ENCODE measurements at places on chromosomes 12 and 14.

DNA sequence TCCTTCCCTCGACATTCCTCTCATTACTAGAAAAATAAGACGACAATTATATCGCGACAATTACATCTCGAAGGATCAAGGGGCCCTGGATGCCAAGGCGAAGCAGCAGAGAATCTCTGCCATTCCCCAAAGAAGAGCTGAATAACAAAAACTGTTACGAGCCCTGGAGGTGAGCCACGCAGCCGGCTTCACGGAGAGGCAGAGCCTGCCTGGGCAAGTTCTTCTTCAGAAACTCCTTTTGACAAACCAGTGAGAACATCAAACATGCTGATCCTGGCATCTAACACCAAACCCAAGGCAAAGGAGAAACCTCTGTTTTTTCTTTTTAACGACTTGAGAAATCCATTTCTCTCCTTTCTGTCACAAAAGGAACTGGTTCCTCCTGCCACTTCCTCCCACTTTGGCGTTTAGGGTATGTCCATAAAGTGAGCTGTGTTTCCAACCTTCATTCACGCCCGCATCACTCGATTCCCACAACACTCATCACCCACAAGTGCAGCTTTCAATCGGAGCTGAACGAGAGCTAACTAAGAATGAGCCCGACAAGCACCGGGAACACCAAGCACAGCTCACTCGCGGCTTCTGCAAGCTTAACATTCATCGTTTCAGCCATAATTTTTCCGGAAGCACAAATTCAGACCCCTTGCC is 21.5 kb downstream of the CCDC88C start:
- DNase-seq: no peak

DNA sequence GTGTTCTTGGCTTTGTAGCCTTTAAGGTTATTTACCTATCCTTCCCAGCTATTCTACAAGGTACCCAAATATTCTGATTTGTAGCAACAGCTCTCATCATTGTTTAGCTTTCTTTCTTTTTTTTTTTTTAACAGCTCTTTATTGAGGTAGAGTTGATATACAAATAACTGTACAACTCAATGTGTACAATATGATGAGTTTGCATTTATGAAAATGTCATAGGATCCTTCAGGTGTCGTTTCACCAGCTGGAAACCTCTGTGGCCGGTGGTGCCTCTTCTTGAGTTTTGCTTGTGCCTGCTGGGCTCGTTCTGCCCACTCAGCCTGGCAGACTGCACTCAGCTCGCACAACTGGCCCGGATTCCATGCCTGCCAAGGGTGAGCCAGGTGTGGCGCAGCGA is 26.9 kb upstream of the TBPL2 start:
- DNase-seq: no peak

DNA sequence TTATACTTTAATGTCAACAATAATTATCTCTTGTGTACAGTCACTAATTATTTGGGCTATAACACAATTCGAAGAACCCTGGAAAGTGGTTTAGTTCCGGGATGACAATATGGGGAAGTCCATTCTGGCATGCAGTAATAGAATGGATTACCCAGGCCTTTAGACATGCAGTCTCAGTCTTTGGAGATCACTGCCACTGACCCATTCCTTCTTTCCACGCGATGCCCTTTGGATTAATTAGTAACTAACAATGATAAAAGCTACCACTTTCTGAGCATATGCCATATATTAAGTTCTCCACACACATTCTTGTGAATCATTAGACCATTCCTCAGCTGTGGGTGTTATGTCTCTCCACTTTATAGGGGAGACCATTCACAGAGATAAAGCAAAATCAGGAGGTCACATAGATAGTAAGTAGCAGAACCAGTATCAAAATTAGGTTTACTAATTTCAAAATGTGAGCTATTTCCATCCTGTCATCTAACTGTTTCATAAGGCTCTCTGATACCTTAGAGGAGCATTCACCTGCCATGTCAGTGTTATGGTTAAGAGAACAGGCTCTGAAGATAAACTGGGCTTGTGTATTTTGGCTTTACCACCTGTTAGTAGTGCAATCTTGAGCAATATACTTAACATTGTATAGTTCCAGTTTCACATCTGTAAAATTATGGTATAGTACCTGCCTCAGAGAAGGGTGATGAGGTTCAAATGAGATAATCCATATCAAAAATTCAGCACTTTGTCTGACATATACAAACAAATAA is 27.2 kb upstream of the KCNJ8 start:
- no peak for DNase-seq

- no peak for DNase-seq
Measured at GRCh38 chr12:63919756-63920155, 75.3 kb downstream of the SRGAP1 start.

GRCh38 chr14:95287176-95287754 is 32.4 kb downstream of the CLMN start:
- no peak for DNase-seq

- no peak for DNase-seq
Measured at GRCh38 chr12:112353393-112353792, 28.8 kb downstream of the HECTD4 start.

DNA sequence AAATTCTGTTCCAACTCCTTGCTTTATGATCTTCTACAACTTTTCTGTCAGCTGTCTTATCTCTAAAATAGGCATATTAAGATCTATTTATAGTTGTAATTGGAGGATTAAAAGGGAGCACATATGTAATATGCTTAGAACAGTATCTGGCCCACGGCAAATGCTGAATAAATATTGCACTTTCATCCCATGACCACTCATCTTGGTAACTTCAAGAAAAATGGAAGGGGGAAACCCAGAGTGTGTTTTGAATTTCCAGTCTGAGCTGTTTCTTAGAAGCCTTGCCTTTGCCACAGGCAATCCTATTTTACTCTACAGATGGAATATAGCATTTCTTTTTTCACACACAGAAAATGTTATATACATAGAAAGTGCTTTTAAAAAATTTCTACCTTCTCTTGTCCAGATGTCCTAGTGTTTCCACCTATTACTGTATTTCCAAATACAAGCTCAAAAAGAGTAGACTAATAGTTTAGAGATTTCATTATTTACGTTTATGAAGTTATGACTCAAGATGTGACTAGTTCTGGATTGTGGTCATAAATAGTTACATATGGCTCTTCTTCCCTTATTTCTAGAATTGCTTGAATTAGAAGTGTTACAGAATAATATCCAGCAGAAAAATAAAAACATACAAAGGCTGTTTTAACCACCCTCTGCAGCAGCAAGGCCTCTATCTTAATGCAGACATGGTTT is 6.2 kb upstream of the STXBP6 start:
- no peak for DNase-seq

DNA sequence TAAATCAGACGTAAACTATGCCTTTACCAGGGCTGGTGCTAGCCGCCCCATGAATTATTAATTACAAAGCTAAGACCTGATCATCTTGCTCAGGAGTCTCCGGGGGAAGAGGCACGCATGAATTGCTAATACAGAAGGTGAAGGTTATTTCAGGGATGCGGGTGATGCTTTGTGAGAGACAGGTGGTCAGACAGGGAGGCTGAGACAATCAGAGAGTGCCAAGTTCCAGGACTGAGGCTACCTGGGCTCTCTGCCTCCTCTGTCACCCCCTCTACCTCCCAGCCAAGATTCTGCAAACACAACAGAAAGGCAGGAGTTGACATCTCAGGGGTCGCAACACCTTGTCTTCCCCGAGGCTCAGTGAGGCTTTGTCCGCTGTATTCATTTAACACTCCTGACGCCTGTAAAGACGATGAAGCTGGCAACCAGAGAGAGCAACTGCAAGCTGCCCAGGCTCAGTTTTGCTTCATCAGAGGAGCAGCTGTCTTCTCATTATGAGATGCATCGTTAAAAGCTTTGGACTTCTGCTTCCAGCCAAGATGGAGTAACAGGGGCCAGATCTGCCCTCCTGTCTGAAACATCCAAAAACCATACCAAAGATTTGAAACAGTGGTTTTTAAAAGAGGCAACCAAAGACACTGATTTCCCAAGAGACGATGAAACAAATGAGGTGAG is 46.6 kb downstream of the PRIMA1 start:
- DNase-seq: no peak

- no peak for DNase-seq
Measured at GRCh38 chr12:16901946-16902345, 296.0 kb upstream of the LMO3 start.

GRCh38 chr14:104998801-104999200 is 13.2 kb downstream of the CLBA1 start:
- DNase-seq: no peak

DNA sequence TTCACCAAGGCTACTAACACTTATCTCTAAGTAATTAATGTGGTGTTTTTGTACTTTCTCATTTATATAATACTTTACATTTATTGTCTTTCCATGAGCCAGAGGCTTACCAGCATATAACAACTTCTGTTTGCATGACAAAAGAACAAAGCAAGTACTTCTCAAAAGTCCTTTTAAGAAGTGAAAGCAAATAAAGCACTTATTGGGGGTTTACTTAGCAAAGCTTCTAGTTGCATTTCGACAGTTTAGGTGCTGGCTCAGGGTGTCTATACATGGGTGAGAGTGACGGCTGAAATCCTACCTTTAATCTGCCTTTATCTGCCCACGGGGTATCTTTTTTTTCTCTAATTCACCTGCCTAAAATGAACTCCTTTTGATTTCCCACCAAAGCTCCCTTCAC is 21.0 kb upstream of the DCN start:
- no peak for DNase-seq
